ENCODE measurements at places on chromosomes 2 and 18.

GRCh38 chr18:40911582-40912254 lies 1043.3 kb upstream of the PIK3C3 start:
- DNase-seq, result no peak

DNA sequence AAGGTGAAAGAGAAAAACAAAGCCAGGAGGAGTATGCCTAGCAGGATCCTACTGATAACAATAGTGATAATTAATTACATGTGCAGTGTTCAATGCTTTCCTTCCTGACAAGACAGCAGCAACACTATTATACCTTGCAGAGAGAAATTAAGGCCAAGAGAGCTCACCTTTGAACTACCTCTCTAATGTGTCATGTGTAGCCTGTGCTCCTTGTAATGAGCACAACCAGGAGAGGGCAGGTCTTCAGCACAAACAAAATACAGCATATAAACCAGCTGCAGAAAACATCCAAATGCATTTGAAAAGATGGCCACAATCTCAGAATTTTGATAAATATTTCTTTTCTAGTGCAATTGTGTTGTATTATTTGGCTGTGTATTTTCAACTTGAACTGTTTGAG lies 1425.7 kb downstream of the DSC3 start:
- DNase-seq, result no peak

DNA sequence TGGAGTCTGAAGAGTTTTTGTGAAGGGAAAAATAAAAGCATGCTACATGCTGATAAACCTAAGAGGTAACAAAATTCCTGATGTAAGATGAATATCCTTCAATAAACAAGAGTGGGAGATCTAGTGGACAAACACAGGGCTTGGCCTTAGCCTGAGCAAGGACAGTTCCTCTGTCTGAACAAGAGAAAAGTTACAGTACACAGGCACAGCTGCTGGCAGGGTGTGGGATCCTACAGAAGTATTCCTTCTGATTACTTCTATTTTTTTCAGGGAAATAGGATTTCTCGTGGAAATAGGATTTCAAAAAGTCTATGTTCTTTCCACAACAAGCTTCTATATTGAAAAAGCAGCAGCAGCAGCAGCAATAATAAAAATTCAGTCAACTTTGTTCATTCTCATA lies 54.1 kb downstream of the NBAS start:
- no peak for DNase-seq

GRCh38 chr2:10447300-10447894 lies 730 bp downstream of the ODC1 start:
- DNase-seq, result no peak

DNA sequence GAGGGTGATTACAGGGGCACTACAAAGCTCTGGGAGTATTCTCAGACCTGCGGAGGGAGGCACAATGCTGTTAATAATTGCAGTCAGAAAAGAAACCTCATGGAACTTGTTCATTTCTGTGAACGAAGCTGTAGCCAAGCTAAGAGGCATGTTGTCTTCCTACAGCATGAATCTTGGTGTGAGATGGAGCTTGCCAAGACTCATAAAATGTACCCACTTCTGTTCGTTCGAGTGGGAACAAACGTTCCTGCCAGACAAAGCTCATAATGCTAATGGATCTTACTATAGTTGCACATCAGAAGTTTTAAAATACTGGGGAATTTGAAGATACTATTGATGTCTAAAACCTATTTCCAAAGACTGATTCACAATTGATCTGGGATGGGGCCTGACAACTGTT lies 489.1 kb downstream of the ZEB2 start:
- DNase-seq, result no peak

DNA sequence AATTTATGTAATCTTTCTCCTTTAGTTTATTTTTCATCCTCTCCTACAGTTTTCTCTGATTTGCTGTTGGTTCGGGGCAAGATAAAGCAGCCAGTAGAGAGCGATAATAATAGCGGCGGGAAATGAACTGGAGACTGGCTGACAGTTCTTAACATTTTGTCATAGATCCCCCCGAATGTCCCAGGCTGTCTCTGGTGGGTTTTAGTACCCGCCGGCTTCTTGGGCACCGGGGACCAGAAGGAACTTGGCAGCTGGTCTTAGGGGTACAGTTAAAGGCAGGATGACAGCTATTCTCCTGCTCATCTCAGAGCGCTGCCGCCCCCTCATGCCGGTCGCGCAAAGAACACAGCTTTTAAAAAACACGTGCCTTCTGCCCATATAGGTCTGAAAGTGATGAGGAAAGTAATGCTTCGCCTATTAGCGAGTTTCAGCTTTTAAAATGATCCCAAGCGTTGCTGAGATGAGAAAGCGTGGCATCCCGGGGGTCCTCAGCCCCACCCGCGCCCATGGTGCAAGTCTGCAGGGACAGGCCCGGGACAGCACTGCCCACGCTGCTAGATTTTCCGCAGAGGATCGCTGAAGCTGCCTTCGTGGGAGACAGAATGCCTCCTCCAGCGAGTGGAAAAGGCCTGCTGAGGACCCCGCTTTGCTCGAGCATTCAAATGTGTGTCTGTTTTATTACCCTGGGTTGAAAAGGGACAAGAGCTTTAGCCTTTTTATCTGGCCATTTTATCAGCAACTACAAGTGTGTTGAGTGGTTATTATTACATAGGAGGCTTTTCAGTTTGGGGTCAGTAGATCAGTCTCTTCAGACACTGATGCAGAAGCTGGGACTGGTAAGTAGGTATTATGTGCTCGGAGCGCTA lies 3.8 kb downstream of the ONECUT2 start:
- DNase-seq, result no peak

DNA sequence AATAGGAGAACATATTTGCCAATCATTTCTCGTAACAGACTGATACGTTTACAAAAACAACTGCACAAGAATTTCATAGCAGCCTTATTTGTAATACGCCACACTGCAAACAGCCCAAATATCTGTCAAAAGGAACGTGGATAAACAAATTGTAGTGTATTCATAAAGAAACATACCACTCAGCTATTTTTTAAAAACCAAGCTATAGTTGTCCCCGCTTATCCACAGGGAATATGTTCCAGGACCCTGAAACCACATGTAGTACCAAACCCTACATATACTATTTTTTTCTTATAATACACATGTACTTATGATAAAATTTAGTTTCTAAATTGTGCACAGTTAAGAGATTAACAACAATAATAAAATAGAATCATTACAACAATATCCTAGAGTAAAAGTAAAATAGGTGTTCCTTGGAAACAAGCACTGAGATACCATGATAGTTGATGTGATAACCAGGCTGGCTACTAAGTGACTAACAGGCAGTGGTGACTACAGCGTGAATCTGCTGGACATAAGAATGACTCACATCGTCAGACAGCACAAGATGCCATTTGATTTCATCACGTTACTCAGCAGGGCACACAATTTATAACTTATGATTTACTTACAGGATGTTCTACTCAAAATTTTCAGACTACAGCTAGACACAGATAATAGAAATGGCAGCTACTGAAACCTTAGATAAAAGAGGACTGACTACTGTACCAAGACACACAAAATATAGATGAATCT lies 367.4 kb downstream of the NCKAP5 start:
- DNase-seq, result no peak

GRCh38 chr18:9094307-9095226 lies 7.9 kb upstream of the NDUFV2 start:
- no peak for DNase-seq
